ENCODE measurements at places on chromosomes 2 and 18.

GRCh38 chr2:220959391-220959802, 612.7 kb downstream of the EPHA4 start:
- peak; percentile 82 for DNase-seq

DNA sequence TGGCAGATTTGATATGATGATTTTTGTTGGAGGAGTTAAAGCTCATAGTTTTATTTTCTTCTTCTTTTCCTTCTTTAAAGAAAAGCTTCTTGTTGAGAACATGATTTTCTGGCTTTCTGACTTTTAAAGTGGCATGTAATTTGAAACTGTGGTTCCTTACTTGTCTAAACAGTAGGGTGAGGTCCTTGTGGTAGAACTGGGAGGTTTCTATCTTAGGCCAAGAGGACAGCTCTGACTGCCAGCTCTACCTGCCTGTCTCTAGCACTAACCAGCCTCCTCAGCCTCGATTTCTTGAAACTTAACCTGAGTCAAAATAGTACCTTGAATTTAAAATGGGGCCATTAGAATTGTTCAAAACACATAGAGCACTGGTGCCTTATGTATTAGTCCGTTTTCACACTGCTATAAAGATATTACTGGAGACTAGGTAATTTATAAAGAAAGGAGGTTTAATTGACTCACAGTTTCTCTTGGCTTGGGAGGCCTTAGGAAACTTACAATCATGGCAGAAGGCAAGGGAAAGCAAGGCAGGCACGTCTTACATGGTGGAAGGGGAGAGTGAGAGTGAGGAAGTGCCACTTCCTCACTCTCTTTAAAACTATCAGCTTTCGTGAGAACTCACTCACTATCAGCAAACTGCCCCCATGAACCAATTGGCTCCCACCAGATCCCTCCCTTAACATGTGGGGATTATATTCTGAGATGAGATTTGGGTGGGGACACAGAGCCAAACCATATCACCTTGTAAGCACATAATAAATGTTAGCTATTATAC, 119.0 kb downstream of the CERS6 start:
- no peak for DNase-seq

DNA sequence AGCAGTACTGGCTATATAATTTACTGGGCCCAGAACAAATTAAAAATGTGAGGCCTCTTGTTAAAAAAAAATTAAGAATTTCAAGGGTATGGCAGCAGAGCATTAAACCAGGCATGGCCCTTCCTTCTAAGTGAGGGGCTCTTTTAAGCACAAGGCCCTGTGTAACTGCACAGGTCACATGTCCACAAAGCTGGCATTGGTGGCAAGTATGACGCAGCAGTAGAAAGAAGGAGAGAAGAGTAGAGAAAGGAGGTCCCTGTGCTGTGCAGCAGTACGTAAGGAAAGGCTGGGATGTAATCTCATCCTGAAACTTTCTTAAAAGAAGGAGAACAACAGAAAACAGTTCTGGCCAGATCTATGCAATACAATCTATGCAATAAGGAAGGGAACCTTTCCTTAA, 51.2 kb downstream of the MBD2 start:
- no peak for DNase-seq

- DNase-seq = no peak
Measured at GRCh38 chr2:89821455-89821945, 1130.0 kb downstream of the RPIA start.

GRCh38 chr2:233468741-233469110, 97.9 kb downstream of the USP40 start:
- no peak for DNase-seq

GRCh38 chr18:53360501-53361443, 863.7 kb downstream of the MBD2 start:
- DNase-seq = peak; percentile 94

DNA sequence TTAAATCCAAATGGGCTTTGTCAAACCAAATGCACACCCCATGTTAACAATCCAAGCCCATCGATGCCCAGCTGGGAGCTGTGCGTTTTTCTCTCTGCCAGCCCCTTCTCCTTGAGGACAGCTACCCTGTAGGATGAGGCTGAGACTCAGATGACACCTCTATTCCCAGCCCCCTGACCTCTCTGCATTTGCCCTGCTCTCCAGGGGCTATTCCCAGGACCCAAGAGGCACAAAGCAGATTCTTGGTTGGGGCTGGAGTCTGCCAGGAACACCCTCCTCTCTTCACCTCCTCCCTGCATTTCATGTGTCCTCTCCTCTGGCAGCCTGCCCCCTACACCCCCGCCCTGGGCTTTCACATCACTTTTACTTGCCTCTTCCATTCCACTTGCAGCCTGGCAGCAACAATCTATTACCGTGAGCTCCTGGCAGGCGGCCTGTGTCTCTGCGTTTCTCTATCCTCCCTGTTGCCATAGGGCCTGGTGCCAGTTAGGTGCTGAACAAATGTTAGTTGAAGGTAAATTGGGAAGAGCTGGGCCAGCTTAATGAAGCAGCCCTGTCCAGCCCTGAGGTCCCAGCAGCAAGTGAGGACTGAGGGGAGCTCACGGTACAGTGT, 51.8 kb downstream of the ADD2 start:
- DNase-seq = peak; percentile 4

- DNase-seq = no peak
Measured at GRCh38 chr2:187477051-187477450, 29.0 kb upstream of the CALCRL start.

DNA sequence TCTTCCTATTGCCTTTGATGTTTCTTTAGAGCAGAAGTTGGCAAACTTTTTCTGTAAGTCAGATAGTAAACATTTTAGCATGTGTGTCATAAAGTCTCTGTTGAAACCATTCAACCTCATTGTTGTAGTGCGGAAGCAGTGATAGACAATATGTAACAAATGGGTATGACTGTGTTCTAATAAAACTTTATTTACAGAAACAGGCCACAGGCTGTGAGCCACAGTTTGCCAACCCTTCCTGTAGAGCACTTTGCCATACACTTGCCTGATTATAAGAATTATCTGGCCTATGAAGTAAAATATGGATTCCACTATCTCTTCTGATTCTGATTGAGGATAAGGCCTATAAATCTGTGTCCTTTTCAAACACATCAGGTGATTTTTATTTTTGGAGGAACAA, 237.4 kb downstream of the DOK6 start:
- no peak for DNase-seq

- DNase-seq = no peak
Measured at GRCh38 chr18:6044773-6045172, 149.5 kb upstream of the TMEM200C start.

All from NCI-H69 (cell line).